ENCODE measurements at places on chromosomes 5 and 9. TPM values are rescaled to one million over a fixed set of nuclear protein-coding genes. Genes with fewer than 3 reads are reported as not detected.

Gene WDR38
- total RNA-seq = not detected

Gene SNX18
- total RNA-seq = 38.9 TPM

Gene RASGRF2
- 2.4 TPM for total RNA-seq

Gene KIF24
- total RNA-seq = 8.4 TPM

Gene SLC25A48
- not detected for total RNA-seq

Gene UBE2B
- 116 TPM for total RNA-seq

Gene LCN1
- not detected for total RNA-seq

DNA sequence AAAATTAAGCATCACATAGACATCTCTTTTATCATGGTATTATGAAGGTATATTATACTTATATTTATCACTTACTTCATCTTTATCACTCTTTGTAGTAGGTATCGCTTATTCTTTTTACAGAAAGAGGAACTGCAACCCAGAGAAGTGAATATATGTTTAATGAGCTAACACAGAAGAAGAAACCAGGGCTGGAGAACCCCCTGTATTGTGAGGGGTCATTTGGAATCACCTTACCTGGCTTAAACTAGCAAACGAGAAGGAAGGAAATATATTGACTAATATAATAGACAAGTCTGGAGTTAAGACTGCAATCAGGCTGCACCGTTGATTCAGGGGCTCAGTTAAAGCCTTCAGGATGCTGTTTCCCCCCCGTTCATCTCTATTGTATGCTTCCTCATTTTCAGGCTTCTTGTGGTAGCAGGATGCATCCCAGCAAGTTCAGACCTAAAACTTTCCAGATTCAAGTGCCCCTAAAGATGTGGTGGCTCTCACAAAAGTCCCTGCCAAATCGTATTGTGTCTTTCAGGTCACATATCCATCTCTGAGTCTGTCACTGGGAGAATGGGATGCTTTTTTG is 146.4 kb downstream of the GCNT1 start:
- no peak for DNase-seq

DNA sequence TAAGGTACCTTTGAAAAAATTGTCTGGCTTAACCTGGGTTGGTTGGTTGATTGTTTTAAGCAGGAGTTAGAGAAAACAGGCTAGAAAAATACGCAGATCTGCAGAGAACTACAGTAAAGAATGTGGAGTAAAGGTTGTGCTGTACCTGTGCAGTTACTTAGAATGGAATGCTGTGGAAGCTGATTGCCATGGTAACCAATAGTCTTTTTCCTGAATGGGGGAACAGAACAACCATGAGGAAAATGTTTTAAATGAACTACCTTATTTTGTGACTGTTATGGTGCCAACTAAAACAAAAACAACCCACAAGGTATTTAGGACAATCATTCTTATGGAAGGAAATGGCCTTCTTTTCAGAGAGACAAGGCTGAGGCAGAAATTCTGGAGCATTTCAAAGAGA is 4.8 kb upstream of the HOMER1 start:
- DNase-seq = no peak

GRCh38 chr9:113919871-113920270 is 43.8 kb downstream of the ZNF618 start:
- DNase-seq = no peak

GRCh38 chr5:92838253-92838652 is 742.8 kb downstream of the NR2F1-AS1 start:
- no peak for DNase-seq

DNA sequence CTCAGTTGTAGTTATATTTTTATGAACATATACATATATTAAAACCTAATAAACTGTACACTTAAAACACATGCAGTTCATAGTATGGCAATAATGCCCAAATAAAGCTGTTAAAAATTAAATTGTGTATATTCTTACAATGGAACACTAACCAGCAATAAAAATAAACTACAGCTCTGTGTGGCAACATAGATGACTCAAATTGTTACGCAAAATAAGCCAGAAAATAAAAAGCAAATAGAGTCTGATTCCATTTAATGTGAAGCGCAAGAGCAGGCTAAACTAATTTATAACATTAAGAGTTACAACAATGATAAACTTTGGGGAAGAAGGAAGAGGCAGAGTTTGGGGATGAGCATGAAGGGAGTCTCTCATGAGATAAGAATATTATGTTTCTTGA is 597.3 kb downstream of the TLE1 start:
- no peak for DNase-seq

- DNase-seq = no peak
Measured at GRCh38 chr9:34717996-34718614, 8.2 kb upstream of the CCL21 start.

GRCh38 chr9:35172878-35173277 is 11.1 kb downstream of the UNC13B start:
- DNase-seq = no peak

- DNase-seq = no peak
Measured at GRCh38 chr5:42242210-42242609, 181.0 kb upstream of the GHR start.

DNA sequence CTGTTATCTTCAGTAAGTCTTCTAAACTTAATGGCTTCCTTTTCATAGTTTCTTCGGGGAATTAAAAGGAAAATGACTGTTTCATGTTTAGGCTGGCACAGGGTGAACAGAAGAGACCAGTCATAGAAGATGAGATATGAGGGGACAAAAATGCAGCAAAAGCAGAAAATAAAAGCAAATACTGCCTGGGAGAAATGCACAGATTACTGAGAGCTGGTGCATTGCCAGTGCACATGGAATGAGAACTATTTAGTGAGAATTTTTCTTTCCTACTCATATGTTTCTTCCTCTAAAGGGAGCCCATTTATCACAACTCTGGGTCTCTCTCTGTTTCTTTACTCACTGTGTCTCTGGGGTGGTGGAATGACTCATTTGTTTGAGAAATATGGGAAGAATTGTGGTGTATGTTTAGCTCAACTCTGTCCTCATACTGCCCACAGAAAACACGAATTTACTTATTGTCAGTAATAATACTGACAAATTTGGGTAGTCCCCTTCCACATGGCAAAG is 25.9 kb upstream of the ANKRD55 start:
- no peak for DNase-seq

DNA sequence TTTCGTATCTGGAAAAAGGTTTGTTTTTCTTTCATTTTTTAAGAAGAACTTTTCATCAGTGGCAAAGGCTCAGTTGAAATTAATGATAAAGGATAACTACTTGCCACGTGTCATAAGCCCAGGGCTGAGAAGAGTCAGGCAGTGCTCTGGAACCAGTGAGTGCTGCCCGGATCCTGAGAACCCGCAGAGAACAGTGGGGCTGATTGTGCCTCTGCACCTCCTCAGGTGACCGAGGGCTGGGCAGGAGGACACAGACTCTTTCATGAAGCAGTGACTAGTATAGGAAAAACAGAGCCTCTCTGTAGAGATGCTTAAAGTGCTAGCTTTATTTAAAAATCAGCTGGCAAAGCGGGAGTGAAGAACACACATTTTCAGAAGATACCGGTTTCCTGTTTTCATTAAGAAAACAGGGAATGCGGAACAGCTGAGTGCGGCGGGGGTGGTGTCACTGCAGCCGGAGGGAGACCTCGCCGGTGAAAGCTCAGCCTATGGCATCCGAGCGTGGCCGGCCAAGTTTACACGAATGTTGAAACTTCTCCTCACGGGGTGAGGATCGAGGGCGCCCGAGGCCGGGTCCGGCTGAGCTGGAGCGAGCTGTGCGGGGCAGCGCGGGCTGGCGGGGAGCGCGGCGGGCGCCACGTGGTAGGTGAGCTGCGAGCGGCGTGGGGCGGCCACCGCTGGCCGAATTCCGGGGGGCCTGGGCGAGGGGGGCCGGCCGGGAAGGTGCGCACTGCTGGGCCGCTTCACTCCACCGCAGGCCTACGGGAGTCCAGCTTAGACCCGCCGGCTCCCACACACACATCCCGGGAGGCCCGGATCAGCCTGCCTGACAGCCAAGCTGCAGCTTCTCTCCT is 134.7 kb upstream of the DMRT1 start:
- peak; percentile 48 for DNase-seq

DNA sequence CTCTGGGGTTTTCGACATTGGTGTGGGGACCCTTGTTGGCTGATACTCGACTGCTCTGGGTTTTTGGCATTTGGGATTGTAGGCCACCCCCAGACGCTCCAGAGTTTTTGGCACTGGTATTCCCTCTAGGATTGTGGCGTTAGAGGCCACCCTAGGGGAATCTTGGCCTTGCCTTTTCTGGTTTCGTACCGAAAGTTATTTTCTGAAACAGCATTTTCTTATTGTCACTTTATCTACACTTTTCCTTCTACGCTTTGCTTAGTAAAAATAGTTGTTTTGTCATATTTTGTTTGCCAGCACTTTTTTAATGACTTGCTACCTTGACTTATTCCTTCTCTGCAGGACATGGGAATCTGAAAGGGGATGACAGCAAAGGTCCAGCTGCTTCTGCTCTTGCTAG is 25.1 kb upstream of the CLPTM1L start:
- DNase-seq = no peak

- DNase-seq = no peak
Measured at GRCh38 chr9:134943836-134944235, 26.1 kb upstream of the FCN1 start.

Data from activated CD4-positive, alpha-beta memory T cell treated with anti-CD3 and anti-CD28 coated beads, Interleukin-2, amount 10 ng/mL, durations not matched to agents 7 days and 5 days (primary cell).